GM12864 (cell line): ENCODE measurements at places on chromosomes 13 and 19.

DNA sequence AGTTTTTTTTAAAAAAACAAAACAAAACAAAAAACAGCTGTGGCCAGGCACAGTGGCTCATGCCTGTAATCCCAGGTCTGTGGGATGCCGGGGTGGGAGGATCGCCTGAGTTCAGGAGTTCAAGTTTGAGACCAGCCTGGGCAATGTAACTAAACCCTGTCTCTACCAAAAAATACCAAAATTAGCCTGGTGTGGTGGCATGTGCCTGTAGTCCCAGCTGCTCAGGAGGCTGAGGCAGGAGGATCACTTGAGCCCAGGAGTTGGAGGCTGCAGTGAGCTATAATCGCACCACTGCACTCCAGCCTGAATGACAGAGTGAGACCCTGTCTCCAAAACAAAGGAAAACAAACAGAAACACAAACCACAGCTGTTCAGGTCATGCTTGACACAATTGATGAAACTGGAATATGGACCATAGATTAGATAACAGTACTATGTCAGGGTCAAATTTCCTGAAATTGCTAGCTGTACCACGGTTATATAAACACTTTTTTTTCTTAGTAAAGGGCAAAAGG lies 6.9 kb upstream of the ANGPTL4 start:
- no peak for DNase-seq

GRCh38 chr13:44313674-44314073 lies 60.0 kb upstream of the SERP2 start:
- DNase-seq = no peak

DNA sequence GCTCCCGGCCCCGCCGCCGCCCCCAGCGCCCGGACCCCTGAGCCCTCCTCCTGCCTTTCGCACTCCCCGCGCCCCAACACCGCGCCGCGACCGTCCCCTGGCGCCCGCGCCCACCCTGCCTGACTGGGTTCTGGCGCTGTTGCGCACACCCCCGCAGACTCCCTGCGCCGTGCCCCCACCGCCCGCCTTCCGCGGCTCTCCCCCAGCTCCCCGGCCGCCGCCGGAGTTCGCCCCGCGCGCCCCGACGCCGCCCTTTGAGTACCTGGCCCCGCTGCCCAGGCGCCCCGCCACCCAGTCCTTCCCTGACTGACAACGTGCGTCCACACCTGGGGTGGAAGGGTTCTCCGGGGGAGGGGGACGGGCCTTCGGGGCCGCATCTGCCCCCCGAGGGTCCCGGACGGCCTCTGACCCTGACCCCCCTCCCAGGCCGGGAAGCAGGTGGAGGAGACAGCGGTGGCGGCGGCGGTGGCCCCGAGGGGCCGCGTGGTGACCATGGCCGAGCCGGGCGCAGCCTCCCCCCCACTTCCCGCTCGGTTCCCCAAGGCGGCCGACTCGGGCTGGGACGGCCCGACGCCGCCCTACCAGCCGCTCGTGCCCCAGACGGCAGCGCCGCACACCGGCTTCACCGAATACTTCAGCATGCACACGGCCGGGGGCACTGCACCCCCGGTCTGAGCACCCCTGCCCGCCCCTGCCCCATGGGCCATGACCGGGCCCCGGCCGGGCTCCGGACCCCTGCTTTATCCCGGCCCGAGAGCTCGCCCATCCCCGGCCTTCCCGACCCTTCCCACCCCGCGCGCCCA lies 1.4 kb upstream of the MEGF8 start:
- no peak for DNase-seq

DNA sequence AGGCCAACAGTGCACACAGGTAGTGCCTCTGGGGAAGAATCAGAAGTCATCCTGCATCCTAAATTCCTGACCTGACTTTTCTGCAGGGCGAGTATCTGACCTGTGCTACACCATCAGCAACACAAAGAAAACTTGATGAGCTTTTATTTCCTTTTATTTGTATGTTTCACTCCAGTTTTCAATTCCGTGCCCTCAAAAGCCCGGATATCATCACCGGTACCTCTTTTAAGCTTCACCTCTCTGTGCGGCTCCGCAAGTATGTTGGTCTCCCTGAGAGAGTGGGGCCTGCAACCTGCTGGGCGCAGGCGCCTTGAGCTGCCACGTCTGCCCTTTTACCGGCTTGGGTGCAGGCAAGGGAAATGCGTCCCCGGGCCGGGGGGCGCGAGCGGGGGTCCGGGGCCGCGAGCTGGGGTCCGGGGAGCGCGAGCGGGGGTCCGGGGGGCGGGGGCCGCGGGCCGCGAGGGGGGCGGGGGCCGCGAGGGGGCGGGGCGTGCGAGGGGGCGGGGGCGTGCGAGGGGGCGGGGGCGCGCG lies 4.3 kb upstream of the DUXA start:
- no peak for DNase-seq

DNA sequence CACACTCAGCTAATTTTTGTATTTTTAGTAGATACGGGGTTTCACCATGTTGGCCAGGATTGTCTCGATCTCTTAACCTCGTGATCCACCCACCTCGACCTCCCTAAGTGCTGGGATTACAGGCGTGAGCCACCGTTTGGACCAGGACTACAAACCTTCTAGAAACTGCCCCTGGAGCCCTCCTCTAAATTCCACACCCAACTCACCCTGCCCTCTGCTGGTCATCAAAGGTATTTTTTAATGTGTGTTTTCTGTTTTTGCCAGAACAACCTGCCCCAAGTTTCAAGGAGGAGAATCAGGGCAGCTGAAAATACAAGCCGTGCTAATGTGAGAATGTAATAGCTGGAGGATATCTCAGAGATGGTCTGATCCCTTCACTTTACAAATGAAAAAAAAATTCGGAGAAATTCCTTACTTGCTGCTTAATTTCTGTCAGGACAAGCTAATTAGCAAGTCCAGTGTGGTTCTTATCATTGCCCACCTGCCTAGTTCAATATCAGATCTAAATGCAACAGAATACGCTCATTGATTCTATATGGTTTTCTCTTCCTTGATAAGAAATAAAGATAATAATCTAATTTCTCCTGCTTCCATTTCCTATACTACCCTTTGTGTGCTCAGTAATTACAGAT lies 4.1 kb downstream of the ATP8A2 start:
- DNase-seq = no peak

- no peak for DNase-seq
These were observed 120.7 kb upstream of the SPATA13 start for GRCh38 chr13:24039621-24040475.

DNA sequence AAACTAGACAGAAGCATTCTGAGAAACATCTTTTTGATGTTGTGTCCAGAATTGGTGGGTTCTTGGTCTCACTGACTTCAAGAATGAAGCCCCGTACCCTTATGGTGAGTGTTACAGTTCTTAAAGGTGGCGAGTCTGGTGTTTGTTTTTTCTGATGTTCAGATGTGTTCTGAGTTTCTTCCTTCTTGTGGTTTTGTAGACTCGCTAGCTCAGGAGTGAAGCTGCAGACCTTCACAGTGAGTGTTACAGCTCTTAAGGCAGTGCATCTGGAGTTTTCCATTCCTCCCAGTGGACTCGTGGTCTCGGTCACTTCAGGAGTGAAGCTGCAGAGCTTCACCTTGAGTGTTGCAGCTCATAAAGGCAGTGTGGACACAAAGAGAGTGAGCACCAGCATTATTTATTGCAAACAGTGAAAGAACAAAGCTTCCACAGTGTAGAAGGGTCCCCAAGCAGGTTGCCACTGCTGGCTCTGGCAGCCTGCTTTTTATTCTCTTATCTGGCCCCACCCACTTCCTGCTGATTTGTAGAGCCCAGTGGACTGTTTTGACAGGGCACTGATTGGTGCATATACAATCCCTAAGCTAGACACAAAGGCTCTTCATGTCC lies 1820.8 kb downstream of the UQCRFS1 start:
- DNase-seq = no peak

DNA sequence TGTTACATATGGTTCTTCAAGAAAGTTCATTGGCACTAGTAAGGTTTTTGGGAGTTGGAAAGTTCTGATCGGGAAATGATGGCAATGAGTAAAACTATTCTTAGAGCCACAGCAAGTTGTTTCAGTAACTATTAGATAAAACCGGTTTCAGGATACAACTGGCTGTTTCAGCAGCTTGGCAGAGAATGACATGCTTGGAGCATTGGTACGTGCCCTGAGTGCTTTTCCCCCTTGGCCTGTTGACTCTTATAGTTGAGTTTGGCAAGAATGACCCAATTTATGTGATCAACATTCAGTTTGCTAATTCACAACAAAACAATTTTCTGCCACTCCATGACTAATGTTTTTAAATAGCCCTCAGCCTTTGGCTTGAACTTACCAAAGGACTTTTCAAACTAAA lies 10.8 kb upstream of the ZNF491 start:
- no peak for DNase-seq

GRCh38 chr13:27319404-27319803 lies 48.8 kb downstream of the RASL11A start:
- DNase-seq = no peak

GRCh38 chr13:44470638-44471562 lies 97.3 kb downstream of the SERP2 start:
- DNase-seq = no peak
